ENCODE measurements at places on chromosomes 7 and 10.

DNA sequence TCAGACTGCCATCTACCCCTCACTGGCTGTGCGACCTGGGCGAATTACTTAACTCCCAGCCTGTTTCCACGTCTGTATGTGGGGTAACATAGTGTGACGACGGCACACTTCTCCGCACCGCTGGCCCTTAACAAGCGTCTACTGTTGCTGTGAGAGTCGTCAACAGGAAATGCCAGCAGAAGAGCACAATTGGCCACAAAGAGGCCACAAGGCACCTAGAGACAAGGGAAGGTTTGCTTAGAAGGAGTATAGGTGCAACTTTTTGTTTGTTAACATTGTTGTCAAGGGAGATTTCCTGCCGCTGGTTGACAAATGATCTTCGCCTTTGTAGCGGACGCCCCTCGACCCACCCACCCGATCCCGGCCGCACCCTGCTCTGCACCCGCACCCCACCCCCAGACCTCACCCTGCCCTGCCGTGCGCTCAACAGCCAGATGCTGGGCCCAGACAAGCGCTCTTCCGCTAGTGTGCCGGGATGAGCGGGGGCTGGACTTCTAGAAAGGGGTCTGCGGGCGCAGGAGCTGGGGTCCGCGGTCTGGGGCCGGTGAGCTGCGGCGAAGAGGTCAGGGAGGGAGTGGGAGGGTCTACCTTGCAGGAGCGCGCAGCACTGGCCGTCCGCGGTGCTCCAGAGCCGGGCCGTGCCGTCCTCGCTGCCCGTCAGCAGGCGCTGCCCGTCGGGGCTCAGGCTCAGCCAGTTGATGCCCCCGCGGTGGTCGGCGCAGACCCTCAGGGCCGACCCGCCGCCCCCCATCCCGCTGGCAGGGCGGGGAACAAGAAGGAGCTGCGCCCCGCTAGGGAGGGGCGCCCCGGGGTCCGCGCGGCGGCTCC, 785 bp downstream of the WDR86 start:
- no peak for DNase-seq

DNA sequence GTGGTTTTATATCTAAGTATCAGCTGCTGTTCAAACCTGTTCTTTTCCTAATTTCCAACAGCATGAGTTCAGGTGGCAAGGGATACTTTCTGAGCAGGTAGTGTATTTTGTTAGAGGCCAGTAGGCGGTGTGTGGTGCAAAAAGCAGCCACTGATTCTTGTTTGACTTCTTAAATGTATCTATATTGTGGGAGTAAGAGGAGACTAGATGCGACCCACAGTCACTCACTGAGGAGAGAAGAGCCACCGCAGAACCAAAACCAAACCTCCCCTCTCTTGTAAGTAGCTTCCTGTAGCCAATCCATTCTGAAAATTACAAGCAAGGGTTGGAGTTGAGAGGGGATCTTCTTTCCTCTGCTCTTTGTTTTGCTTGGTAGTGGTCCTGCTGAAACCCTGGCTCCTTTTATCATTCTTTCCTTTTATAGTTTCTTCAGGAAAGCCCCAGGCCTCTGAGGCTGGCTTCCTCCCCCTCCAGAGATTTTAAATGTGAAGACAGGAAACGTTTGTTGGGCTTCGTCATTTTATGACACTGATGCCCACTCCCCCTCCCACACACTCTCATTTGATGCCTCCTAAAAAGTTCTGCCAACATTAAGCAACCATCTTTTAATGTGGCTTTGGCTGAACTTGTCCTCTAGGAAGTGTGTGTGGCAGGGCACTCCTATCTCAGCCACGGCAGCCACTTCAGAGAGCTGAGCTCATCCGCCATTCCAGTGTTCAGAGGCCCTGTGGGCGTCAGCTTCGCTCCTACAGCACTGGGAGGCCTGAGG, 566.0 kb downstream of the SUGCT start:
- no peak for DNase-seq

- no peak for DNase-seq
Observed at GRCh38 chr7:23490357-23491135, 20.3 kb upstream of the IGF2BP3 start.

DNA sequence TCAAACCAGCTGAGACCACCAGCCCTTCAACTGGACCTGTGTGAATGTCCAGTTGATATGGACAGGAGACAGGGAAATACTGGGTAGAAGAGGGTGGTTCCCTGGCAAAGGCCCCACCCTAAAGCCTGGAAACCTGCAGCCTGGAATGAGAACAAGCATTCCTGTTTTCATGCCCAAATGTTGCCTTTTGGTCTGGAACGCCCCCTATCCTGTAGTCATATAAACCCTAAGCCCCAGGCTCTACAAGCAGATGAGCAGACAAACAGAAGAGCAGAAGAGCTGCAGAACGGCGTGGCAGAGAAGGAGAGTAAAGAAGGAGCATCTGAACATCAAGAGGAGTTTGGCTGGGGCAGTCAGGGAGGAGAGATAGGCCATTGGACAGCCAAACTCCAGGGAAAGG, 38.4 kb downstream of the SYPL1 start:
- DNase-seq: no peak

DNA sequence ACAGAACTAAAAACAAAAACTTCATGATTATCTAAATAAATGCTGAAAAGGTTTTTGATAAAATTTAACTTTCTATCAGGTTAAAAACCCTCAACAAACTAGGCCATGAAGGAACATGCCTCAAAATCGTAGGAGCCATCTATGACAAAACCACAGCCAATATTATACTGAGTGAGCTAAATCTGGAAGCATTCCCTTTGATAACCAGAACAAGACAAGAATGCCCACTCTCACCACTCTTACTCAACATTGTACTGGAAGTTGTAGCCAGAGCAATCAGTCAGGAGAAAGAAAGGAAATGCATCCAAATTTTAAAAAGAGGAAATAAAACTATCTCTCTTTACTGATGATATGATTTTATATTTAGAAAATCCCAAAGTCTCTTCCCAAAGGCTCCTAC, 228.7 kb downstream of the CHRM2 start:
- no peak for DNase-seq

- no peak for DNase-seq
Observed at GRCh38 chr7:114930107-114930661, 8.3 kb downstream of the MDFIC start.

- no peak for DNase-seq
Observed at GRCh38 chr10:34826221-34826620, 11.1 kb upstream of the PARD3 start.

- DNase-seq: no peak
Observed at GRCh38 chr10:71064413-71065118, 147.8 kb upstream of the UNC5B start.

GRCh38 chr10:86480571-86480970, 41.0 kb downstream of the WAPL start:
- no peak for DNase-seq

- no peak for DNase-seq
Observed at GRCh38 chr10:8310930-8311329, 256.4 kb downstream of the GATA3 start.

GRCh38 chr10:98303569-98303968, 35.6 kb upstream of the LOXL4 start:
- no peak for DNase-seq

GRCh38 chr10:31318854-31319601, at the start of gene ZEB1:
Gene ZEB1, plus strand, starts transcription at chr10:31319216. Its CDS starts 19 bp downstream, at chr10:31319235.
- DNase-seq: peak; percentile 85

GRCh38 chr7:120609136-120609753, 248.7 kb downstream of the TSPAN12 start:
- DNase-seq: no peak

DNA sequence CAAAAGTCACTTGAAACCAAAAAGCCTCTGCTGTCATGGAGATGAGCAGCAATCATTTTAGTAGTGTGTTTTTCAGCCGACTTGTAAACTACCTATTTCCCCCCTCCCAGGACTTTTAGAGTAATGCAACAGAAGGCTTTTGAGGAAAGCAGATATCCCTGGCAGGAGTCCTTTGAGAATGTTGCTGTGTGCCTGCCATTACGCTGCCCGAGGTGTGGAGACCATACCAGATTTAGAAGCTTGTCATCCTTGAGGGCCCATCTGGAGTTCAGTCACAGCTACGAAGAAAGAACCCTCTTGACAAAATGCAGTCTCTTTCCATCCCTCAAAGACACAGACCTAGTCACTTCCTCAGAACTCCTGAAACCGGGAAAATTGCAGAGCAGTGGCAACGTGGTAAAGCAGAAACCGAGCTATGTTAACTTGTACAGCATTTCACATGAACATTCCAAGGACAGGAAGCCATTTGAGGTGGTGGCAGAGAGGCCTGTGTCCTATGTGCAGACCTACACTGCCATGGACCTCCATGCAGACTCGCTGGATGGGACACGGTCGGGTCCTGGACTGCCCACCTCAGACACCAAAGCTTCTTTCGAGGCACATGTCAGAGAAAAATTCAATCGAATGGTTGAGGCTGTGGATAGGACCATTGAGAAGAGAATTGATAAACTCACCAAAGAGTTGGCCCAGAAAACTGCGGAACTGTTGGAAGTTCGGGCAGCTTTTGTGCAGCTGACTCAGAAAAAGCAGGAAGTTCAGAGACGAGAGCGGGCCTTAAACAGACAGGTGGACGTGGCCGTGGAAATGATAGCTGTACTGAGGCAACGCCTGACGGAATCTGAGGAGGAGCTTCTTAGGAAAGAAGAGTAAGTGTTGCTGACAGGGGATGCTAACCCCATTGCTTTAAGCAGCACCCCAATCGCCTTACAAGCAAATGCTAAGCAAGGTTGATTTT, 2.2 kb downstream of the ZNF365 start:
- no peak for DNase-seq

GRCh38 chr10:80150172-80150571, 17.6 kb downstream of the PLAC9 start:
- no peak for DNase-seq

- DNase-seq: no peak
Observed at GRCh38 chr10:110437761-110438341, 59.9 kb upstream of the DUSP5 start.

- DNase-seq: no peak
Observed at GRCh38 chr10:114432566-114433093, 28.3 kb upstream of the AFAP1L2 start.

Measured in LNCaP clone FGC (cell line).